Memory B cell (primary cell): ENCODE measurements at places on chromosomes 12 and 14.

- DNase-seq = no peak
Observed at GRCh38 chr12:95815632-95816212, 25.2 kb upstream of the NTN4 start.

- no peak for DNase-seq
Observed at GRCh38 chr14:95504135-95505029, 12.1 kb downstream of the SYNE3 start.

DNA sequence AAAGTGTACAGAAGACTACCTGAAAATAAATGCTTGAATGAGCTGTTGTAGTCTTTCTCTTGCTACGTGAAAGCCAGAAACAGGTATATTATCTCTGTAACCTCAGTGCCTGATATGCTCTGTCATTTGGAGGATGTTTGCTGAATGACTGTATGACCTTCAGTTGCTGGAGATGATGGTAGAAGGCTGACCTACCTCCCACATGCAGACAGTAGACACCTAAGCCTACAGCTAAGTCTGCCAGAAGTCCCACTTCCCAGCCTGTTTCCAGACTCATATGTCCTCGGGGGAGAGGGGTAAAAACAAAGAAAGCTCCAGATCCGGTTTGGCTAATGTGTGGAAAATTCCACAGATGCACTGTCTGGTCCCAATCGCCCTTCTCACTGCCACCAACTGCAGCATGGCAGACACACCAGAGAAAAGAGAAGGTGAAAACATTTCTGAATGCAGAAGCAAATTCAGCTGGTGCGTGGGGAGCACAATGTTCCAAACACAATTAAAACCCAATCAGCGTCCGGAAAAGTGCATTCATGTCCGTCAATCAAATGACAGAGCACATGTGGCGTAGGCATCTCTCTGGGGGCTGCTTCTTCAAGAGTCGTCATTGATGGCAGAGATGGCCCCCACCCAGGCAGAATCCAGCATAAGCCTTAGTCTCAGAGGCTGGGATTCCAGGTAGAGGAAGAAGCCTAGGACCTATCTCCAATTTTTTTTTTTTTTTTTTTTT, 76.3 kb upstream of the TBX3 start:
- DNase-seq = no peak

DNA sequence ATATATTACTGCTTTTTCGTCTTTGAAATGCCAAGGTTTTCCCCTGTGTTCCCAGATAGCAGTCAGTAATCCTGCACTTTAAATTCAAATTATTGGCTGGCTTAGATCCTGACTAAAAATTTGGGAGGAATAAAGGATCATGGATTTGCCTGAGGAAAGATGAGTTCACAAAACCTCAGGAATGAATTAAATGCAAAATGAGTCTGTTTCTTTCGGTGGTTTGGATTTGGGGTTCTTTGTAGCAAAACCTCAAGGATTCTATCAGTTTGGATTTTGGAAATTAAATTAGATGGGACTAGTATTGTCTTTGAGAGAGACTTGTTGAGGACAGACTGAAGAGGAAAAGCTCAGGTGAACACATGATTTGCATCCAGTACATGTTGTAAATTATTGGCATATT, 36.1 kb downstream of the PPFIBP1 start:
- no peak for DNase-seq

DNA sequence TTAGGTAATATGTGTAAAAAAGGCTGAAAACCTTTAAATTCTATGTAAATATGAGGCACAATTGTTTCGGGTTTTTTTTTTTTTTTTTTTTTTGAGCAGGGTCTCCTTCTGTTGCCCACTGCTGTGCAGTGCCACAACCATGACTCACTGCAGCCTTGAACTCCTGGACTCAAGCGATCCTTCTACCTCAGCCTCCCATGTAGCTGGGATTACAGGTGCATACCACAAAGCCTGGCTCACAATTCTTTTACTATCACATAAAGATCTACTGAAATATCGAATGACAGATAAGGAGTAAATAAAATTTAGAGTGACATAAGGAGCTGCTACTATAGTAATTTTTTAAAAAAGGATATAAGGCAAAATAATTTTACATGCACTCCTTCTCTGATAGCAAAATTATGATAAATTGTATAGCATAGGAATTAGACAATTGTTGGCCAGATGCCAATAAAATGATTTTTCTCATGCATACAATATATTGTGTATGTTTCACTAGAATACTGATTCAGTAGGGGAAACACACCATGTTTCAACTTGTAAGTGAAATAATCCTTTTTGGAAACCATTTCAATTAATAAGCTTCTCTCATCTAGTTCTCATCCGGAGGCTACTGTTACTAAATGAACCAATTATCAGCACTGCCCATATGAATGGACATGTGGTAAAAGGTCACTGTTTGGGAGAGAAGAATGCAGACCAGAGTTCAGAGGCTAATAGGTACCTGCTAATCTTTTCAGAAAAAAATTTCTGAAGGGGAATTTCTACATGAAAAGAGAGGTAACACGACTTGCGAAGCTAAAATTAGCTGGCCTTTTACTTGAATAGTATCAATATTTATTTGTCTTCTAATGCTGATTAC, 108.4 kb downstream of the PPP1R12A start:
- no peak for DNase-seq

DNA sequence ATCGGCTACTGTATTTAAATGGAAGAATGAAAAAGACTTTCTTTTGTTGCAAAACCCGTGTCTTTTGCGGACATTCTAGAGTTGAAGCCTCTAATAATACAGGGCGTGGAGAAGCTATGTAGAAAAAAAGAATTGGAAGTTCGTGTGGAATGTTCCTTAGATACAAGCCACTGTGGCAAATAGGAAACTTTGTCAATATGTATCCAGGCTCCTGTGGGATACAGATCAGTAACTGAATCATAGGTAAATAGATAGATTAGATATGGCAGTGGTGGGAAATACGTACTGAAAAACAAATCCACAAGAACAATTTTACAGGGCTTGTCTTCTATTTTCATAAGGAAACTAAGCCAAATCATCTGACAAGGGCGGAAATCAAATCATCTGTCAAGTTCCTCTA, 245.4 kb downstream of the EGLN3 start:
- DNase-seq = no peak

- DNase-seq = no peak
Observed at GRCh38 chr12:18332173-18332572, 70.9 kb downstream of the PIK3C2G start.

- DNase-seq = no peak
Observed at GRCh38 chr14:25050269-25051150, 563 bp upstream of the STXBP6 start.

DNA sequence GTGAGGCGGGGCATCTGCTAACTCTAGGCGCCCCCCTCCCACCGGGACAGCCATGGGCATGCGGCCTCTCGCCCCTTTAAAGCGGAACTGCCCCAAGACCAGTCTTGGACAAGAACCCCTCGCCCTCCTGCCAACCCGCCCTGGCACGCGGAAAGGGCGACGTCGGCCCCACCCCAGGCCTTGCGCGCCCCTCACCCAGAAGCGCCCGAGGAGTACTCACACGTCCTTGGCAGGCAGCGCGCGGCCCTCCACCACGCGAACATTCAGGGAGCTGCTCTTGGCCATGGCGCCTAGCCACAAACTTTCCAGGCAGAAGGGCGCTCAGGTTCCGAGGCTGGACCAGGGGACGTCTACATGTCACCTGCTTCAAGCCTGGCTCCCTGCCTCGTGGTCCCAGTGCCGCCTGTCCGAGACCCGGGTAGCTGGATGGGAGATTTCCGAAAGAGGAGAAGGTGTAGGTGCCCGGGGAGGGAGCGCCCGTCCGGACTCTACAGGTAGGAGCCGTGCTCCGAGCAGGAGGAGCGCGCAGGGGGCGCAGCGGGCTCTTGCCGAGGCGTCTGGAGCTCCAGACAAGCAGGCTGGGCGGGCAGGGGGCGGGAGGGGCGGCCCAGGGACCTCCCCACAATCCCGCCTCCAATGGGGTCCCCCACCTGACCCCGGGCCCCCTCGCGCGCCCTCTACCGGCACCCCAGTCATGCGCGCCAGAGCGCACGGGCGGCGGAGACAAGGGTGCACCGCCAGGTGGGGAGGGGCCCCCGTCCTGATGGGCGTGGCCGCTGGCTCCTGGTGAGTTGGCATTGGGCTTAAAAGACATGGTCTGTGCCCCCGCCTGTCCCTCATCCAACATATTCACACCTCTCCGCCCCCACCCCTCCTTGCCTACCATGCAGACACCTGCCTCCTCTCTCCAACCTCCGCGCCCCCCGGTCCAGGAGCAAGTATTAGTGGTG, at the start of gene RASAL1:
Gene RASAL1, minus strand, starts transcription at position 584 of the 950 bp plus-strand sequence. Its CDS starts 299 bp downstream, at position 285.
- DNase-seq = peak; percentile 55
